ENCODE measurements at places on chromosomes 2 and 18.

- DNase-seq, result peak; percentile 42
These were observed 226.0 kb downstream of the FAM210A start for GRCh38 chr18:13500227-13500865.

DNA sequence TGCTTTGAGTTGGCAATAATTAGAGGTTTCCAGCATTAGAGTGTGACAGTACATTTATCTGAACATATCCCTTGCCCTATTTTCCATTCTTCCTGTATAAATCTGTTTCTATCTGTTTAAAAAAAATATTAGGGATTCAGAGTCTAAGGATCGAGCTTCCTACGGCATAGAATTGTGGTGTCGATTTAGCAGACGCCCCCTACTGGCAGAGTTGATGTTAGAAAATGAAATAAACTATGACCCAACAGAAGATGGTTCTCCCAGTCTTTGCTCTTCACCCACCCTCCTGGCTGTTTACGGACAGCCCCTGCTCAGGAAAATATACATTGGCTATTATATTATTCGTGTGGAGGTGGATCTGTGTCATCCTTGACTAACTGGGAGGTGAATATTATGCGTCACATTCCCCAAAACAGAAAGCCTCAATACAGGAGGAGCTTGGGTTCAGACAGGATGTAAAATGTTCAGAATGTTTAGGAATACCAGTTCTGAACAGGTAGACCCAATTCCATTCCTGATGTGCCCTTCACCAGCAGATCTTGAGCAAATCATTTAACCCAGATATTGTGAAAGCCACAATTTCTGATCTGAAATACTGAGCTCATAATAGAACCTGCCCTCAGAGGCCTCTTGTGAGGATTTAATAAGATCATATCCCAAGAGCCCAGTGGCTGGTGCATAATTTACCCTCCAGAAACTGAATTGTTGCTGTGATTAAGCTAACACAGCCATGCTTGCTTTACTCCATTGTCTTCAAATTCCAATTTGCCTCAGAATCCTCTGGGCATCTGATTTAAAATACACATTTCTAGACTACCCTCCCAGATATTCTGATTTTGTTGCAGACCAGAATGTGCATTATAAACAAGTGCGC lies 10.8 kb upstream of the ERMN start:
- no peak for DNase-seq

- no peak for DNase-seq
These were observed 117.4 kb downstream of the CDCA7 start for GRCh38 chr2:173472112-173472511.

DNA sequence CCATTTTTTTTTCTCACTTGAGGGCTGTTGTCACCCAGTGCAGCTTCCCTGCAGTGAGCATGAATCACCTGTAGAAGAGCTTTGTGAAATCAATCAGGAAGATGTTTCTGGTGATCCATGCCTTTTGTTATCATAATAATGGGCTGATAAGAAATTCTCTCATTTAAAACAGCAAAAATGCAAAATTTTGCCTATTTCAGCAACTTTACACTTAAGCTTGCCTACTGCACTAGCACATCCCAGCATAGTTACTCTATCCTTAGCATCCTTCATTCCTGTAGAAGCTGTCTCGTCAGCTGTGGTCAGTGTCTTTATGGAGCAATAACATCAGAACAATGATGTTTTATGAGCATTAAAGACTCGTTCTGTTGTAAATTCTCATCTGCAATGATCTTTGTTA lies 178.6 kb upstream of the ZNF804A start:
- DNase-seq, result no peak

DNA sequence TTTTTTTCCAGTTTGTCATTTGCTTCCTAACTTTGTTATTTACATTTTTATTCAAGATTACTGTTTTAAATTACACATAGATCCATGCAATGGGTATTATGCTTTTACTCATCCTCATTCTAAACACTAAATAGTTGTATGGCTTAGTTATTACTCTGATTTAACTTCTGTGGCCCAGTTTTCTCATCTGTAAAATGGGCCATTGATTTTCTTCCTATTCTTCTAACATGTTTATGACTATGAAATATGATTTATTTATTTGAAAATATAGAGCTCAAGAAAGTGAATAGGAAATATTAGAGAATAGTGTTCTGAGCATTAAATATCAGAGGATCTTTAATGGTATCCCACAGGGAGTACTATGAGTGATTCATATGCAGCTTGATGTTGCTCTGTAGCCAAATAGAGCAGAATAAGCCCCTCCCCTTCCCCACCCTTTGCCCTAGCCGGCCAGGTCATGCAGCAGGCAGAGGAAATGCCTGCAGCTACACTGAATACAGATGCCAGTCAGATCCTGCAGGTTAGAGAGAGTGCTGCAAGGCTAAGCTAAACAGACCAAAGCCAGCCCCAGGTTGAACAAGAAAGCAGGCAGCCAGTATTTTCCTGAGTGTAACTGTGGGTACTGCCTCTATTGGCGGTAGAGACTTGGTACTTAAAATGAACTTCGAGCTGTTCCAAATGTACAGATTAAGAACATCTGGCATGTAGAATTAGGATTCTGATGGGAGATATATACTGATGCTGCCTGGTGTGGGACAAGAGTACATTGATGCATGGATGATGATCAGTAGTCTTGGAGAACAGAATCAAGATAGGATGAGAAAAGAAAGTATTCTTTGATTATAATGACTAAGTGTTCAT lies 11.7 kb upstream of the ACYP2 start:
- DNase-seq, result no peak

All from non-pigmented ciliary epithelial cell (primary cell).